SK-N-SH (cell line): ENCODE measurements at places on chromosomes 6 and 20.

- DNase-seq: no peak
Measured at GRCh38 chr6:134930463-134930862, 19.4 kb downstream of the ALDH8A1 start.

- DNase-seq: no peak
Measured at GRCh38 chr6:137087902-137088301, 43.1 kb upstream of the IL20RA start.

DNA sequence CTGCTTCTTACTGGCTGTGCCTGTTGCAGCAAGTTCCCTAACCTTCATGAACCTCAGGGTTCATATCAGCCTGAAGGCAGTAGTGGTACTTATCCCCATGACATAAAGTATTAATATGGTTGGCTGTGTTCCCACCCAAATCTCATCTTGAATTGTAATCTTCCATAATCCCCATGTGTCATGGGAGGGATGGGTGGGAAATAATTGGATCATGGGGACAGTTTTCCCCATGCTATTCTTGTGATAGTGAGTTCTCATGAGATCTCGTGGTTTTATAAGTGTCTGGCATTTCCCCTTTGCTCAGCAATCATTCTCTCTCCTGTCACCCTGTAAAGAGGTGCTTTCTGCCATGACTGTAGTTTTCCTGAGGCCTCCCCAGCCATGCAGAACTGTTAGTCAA lies 61.8 kb downstream of the FAM229B start:
- DNase-seq: peak; percentile 17

- no peak for DNase-seq
Measured at GRCh38 chr6:108576709-108577108, 16.0 kb downstream of the FOXO3 start.

GRCh38 chr6:150755524-150755923 lies 110.0 kb upstream of the MTHFD1L start:
- no peak for DNase-seq
